Fibroblast of skin of right quadriceps (primary cell): ENCODE measurements at places on chromosomes 6 and 20.

DNA sequence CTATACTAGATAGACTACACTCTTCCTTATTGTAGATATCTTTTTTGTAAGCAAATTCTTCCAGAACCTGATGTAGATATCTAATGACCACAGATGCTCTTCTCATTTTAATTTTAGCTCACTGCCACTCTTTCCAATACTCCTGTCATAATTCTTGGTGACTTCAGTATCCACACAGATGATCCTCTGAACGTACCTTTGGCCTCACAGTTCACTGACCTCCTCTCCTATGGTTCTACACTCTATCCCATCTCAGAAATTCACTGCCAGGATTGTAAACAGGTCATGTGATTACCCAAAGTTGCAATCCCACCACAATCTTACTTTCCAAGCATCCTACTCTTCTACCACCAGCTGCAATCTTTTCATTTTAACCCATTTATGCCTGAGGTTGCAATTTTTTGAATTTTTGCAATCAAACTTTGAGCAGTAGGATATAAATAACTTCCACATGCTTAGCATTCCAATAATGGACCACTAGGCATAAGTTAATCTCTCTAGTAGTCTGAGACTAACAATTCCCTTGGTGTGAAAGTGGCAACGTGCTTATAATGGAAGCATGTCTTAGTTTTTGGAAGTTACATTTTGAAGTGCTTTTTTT, 31.2 kb downstream of the ESF1 start:
- DNase-seq = no peak

DNA sequence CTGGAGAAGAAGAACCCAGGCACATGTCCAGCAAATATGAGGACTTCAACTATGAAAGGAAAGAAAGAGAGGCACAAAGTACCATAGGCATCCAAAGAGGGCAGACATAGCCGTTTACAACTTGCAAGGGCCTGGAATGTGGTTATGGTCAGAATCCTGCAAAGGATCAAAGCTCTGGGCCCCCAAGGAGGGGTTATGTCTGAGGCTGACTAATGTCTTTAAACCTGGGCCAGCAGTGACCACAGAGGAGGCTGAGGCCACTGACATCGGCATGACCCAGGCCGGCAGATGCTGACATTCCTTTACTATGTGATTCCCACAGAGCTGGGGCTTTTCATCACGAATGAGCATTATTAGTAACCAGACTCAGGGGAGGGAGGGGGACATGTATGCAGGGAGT, 861.1 kb downstream of the DHX35 start:
- DNase-seq = peak; percentile 76

DNA sequence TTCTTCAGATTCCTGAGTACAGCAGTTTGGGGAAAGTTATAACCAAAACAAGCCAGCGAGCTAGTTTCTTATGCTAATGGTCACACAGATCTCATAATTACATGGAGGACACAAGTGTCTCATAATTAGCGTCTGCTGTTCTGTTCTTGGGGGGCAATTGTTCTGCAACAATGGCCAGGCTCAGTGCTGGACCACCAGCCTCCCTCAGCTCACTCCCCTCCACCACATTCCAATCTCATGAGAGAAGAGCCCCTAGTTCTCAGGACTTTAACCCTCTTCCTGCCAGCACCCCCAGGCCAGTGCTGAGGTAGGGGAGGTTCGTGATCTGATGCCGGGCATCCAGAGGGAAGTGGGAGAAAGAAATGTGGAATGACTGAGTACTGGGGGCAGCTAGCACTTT, 20.2 kb upstream of the TOX2 start:
- DNase-seq = no peak

DNA sequence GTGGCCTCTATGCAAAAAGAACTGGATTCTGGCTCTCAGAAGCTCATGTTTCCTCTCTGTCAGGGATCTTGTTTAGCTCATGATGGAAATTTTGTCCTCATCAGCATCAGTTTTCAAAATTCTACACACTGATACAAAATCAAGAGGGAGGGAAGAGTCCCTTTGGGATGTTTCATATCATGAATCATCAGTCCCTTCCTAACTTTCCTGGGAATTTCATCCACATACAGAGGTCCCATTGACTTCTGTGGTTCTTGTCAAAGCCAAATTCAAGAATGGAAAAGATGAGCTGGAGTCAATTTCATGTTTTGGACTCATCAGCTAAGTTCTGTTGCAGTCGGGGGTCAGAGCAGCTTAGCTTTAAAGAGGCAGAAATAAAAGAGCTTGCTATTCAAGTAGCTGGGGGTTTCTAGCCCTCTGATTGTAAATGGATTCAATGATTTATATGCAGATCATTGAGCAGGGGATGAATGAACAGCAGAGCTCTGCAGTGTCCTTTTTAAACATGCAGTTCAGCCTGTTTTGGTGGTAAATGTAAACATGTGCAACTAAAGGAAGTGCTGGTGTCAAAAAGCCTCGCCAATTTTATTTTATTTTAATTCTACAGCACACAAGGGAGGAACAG, 21.3 kb upstream of the TMEM14A start:
- DNase-seq = peak; percentile 54

- DNase-seq = no peak
Observed at GRCh38 chr6:11785774-11786579, 7.4 kb upstream of the ADTRP start.

- DNase-seq = no peak
Observed at GRCh38 chr6:148306286-148306685, 36.4 kb upstream of the SASH1 start.

- DNase-seq = no peak
Observed at GRCh38 chr6:119036081-119036480, 42.4 kb downstream of the FAM184A start.

GRCh38 chr6:100465701-100466409, 1.1 kb upstream of the SIM1 start:
- no peak for DNase-seq

DNA sequence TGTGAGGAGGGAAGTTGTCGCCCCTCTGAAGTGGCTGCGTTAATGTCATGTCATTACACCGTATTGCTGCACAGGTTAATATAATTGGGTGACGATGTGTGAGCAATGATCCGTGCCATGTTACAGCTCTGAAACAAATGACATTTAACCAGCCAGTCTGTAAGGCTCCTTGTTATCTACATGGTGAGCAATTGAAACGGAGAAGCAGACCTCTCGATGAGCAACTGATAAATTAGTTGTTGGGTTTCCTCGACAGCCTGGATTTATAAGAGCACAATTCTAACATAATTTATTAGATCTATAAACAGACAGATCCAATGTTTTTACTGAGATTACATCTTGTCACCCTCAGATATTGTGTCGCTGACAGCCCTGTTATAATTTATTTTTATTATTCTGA, 49.9 kb upstream of the MAFB start:
- no peak for DNase-seq

DNA sequence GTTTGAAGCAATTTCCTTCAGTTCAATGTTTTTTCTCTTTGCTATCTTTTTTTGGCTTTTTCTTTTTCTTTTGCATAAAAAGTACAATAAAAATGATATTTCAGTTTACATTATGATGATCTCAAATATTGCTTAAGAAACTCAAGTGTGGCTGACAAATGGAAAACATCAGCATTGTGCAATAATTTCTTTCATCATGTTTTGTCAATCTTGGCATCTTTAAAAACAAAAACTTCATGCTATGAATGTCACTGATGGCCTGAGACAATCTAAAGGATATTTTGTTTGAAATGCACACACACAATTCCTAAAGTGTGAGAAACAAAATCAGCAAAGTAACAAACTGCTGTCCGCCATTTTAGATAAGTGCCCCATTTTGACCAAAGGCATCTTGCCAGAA, 13.9 kb upstream of the MTCL3 start:
- DNase-seq = no peak

- peak; percentile 9 for DNase-seq
Observed at GRCh38 chr6:166490671-166491500, 95.6 kb downstream of the RAMACL start.

DNA sequence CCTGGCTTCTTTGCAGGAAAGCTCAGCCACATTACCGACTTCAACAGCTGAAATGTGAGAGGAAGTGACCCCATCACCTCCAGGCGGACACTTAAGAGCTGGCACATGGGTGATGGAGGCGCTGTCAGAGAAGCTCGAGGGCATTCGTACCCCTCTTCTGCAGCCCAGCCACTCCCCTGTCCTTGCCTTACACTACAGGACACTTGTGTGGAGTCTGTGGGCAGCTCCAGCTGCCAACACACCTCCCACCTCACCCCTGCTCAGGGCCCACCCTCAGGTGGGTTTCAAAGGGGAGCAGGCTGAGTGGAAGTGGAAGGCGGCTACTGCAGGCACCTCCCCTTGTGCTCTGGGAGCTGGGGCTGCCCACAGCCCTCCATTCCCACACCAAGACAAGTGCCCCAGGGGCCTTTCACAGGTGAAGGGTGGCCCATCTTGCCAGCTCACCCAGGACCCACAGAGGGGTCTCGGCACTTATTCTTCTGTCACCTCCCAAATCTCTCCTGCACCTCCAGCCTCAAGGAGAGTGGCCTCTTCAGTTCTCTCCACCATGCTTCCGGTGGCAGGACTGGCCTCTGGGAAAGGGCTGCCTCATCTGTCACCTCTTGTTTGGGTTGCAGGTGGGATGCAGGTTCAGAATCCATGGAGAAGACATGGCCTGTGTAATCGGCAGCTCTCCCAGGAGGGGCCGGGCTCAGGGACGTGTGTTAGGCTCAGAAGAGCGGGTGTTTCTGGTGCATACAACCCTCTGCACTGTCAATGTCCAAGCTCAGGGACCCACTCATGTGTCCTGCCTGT, 49.8 kb downstream of the IRF4 start:
- no peak for DNase-seq

- peak; percentile 74 for DNase-seq
Observed at GRCh38 chr6:39493174-39493573, 170.7 kb upstream of the KCNK16 start.

DNA sequence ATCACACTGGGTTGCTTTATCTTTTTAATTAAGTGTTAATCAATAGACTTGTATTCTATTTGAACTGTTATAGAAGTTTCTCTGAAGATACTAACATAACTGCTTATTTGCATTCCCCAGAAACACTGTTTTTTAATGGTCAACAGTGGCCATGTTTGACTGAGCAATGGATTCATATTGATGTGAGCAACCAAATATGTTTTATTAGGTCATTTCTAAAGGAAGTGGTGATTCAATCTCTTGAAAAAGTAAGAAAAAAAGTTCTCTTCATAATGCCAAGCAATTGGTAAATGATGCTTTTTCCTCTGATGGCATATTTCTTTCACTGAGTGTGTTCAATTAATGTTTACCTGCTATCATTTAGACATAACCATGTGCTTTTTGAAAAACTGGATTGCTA, 593.0 kb upstream of the CITED2 start:
- DNase-seq = peak; percentile 22

DNA sequence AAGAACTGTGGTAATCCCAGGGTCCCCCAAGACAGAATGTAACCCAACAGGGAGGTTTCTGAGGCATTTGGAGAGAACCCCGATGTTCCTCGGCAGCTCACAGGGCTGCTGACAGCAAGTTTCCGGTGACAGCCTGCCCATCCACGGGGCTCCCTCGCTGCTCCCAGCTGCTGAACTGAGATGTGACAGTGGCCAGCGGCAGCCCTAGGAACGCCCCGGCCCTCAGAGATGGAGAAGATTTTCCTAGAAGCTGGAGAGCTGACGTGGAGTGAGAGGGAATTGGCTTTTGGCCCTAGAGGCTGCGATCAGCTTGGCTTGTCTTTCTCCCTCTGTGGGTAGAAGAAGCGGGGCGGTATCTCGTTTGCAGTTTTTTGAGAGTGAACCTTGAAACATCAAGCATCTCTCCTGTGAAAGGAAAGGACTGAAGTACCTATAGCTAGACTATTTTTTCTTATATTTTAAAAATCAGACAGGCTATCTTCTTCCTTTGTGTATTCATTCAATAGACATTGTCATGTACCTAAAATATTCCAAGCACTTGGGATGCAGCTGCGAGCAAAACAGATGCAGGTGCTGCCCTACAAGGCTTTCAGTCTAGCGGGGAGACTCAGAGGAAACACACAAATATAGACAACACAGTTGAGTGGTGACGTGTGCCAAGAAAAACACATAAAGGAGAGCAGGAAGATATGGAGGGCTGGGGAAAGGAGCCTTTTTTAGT, 28.4 kb upstream of the NFATC2 start:
- DNase-seq = no peak

GRCh38 chr6:52328303-52328662, 33.7 kb upstream of the PAQR8 start:
- DNase-seq = no peak

DNA sequence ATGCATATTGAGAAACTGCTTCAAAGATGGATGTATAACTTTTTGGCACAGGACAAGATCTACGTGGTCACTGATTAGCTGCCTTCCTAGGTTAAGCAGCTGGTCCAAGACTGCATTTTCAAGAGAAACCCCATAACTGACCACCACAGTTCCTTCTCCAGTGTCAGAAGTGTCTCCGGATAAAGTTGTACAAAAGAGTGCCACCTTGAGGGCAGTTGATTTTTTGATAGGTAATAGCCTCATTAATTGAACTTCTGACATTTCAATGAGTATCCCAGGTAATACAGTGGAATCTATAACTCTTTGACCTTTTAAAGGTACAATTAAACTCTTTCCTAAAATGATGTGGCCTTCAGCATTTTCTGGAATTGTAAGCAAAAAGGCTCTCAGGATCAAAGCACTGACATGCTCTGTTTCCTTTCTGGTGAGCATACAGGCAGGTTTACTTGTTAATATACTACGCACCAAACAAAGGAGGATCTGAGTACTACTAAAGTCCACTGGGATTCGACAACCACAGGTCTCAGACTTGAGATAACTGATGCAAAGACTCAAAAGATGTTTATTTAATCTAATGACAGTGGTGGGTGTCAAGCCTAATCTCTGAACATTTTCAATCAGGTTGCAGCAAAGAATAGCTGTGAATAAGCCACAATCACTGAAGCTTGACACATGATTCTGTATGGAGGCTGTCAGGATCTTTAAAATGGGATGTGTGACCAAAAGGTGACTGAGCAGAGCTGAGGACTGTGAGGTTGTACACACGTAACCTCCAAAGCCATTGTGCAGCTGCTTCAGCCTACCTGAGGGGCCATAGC, 21.2 kb downstream of the MKKS start:
- DNase-seq = no peak

DNA sequence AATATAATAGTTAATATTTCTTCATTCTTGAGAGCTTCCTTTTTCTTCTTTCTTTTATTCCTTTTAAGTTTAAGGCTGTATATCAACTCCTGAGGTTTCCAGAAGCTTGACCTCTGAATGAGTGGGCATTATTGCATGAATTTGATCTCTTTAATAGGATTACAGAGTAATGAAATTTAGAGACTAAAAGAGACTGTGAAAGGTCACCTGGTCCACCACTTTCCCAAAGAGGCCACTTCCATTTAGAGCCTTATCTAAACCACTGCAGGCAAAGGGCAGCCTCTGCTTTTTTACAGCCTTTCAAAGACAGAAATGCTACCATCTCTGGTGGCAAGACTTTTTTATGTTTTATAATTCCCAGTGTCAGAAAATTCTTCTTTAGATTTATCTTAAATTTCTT, 215.3 kb upstream of the HS3ST5 start:
- DNase-seq = no peak

GRCh38 chr6:48069280-48069679, 41.7 kb downstream of the PTCHD4 start:
- DNase-seq = no peak

GRCh38 chr20:3471397-3472021, 691 bp downstream of the ATRN start:
- no peak for DNase-seq
